ENCODE measurements at places on chromosomes 3 and 15.

DNA sequence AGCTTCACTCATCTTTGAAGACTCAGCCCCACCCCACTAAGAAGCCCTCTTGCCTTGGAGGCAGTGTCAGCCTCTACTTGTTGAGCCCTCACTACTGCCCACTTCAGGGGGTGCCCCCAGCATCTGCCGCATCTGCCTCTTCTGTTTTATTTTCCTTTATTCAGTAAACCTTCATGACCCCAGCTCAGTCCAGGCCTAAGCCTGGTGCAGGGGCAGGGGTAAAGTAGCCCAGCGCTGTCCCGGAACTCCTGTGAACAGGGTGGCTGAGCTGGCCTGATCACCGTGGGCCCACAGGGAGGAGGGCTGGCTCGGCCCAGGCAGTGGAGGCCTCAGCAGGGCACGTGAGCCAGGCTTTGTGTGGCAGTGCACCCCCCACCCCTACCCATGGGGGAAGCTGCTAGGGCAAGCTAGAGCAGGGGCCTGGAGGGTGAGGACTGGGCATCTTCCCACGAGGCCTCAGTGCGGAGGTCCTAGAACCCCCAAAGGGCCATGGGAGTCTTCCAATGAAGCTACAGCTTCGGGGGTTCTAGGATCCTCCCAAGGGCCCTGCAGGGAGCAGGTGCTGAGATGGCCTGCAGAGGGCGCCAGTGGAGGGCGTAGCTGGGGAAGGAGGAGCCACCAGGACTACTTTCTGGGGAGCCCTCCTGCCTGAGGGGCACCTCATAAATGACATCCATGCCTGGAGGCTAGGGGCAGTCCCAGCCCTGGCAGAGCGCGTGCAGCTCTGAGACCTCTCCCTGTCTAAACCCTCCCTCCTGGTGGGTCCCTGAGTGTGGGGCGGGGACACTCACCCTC lies 36.0 kb downstream of the TSPAN3 start:
- DNase-seq: no peak

GRCh38 chr3:26719134-26719533 lies 96.6 kb downstream of the LRRC3B start:
- DNase-seq: no peak

DNA sequence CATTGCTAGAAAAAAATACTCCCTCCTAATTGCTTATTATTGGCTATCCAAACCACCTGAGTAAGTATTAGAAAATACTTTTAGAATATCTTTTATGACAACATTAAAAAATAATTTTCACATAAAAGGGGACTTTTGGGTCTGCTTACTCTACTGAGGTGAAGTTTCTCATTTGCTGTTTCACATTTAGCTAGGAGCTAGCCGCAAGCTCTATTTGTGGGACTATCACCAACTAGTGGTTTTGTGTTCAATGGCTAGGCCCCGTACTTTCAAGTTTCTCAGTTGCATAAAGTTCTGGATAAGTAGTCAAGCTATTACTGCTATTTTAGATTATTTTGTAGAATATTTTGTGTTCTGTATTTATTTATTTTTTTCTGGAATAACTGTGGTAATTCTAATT lies 244.2 kb upstream of the SLITRK3 start:
- no peak for DNase-seq

GRCh38 chr3:61420136-61420759 lies 141.1 kb upstream of the PTPRG start:
- no peak for DNase-seq

DNA sequence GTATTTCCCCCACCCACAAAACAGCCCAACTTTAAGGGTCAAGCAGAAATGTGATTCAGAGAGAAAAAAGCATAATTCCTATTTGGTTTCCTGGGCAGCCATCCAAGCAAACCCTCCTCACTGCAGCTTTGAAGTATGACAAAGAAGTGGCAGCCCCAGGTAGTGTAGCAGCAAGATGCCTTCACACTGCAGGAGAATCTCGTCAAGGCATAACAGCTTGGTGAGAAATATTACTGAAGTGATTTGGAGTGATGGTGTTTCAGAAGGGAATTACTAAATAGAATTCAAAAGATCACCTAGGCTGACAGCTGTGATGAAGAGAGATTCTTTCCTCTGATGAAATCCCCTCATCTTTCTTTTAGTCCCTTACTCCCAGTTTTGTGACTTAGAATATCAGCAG lies 173.9 kb downstream of the PYDC2 start:
- DNase-seq: no peak

DNA sequence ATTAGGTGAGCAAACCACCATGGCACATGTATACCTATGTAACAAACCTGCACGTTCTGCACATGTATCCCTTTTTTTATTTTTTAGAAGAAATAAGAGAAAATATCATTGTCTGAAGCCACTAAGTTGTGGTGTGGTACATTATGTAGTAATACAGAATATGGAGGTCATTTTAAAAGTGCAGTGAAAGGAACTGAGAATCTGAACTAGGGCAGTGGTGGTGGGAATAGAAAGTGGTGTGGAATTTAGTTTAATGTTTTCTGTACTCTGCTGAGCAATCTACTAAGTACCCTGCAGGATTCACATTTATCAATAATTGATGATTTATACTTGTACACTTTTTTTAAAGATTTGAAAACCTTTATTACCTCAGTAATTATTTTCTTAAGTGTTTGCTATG lies 283.5 kb downstream of the CHL1 start:
- DNase-seq: no peak

- DNase-seq: no peak
These were observed 225.9 kb downstream of the ITPR1 start for GRCh38 chr3:4719046-4719501.

- DNase-seq: no peak
These were observed 51.1 kb downstream of the SYNM start for GRCh38 chr15:99155961-99156443.

- no peak for DNase-seq
These were observed 26.6 kb upstream of the KY start for GRCh38 chr3:134677196-134677986.

GRCh38 chr3:31103181-31103580 lies 208.7 kb upstream of the GADL1 start:
- no peak for DNase-seq

DNA sequence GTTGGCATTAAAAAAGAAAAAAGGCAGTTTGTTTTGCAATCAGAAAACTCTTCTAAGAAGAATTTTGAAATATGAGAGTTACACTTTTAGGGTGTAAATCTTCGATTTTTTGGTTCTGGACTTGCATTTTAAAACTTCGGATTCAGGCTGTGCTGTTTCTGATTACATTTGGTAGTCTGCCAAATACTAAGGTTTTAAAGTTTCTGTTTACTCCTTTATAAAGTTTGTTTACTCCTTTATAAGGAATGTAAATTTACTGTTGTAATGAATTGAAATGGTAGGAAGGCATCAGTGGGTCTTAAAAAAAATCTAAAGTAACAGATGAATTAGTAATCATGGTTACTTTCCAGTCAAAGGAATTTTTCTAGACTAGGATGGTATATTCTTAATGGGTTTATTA lies 14.1 kb downstream of the FXR1 start:
- no peak for DNase-seq

- DNase-seq: no peak
These were observed 731 bp downstream of the ZNF710 start for GRCh38 chr15:90001683-90002427.

GRCh38 chr3:8557298-8557697 lies 55.7 kb downstream of the LMCD1 start:
- no peak for DNase-seq

- no peak for DNase-seq
These were observed 3.8 kb downstream of the USP3 start for GRCh38 chr15:63507878-63508818.

- DNase-seq: no peak
These were observed 33.2 kb downstream of the RAB27A start for GRCh38 chr15:55256281-55257011.

- DNase-seq: no peak
These were observed 4.3 kb downstream of the ATP6V1A start for GRCh38 chr3:113751141-113751540.

- no peak for DNase-seq
These were observed 239.3 kb downstream of the CPNE4 start for GRCh38 chr3:131795390-131796090.

DNA sequence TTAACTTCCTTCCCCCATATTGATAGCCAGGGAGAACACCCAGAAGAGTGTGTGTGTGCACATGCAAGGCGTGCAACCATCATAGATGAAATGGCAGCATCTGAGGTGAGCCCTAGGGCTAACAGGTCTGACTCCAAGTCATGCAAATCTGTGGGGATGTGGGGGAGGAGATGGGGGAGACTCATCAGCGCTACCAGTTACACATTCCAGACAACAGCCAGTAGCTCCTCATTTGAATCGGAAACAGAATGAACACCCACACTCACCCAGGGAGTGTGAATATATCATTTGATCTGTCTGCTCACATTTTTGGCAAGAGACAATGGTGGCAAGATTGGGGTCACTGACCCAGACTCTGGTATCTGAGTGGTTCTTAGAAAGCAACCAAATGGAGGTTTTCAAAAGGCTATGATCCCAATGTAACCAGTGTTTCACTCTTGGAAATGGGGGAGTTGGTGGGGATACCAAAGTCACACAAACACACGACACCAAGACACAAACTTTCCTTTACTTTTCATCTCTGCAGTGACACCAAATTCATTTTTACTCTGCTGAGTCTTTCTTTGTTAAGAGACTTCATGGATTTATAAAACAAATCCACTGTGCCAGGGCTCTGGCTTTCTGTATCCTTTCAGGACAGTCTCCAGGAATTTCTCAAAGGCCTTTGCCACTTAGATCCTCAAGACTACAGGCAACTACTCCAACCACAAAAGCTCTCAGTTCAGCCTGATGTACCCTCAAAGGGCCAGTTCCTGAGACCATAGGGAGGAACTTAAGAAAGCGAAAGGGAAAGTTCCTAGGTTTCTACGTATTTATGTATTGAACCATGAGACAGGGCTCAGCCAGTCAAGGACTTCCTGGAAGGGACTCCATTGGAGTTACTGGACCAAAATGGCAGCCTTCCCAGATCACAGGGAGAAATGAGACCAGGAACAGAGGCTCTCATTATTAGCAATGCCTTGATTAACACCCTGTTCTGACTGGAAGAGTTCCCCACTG lies 2.2 kb downstream of the CDCP1 start:
- no peak for DNase-seq

GRCh38 chr15:79314186-79314585 lies 3.3 kb downstream of the TMED3 start:
- no peak for DNase-seq

DNA sequence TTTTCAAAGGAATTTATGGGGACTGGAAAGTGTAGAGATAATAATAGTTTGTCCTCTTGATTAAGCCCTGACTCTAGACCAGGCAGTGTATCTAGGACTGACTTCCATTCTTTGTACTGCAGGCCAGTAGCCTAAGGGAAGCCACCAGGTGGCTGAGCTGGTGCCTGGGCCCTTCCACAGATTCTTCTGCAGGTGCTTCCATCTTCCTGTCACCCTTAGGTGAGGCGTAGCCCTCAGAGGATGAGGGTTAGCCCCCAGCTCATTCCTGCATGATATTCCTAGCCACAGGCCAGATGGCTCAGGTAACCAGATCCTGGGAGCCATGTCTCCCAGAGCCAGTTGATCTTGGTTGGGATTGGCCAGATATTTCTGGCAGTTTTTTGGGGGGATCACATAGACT lies 169.0 kb upstream of the IL12A start:
- no peak for DNase-seq

- DNase-seq: no peak
These were observed 743.3 kb upstream of the BCHE start for GRCh38 chr3:166580561-166580960.

- no peak for DNase-seq
These were observed 22.7 kb downstream of the BOC start for GRCh38 chr3:113234028-113234427.

DNA sequence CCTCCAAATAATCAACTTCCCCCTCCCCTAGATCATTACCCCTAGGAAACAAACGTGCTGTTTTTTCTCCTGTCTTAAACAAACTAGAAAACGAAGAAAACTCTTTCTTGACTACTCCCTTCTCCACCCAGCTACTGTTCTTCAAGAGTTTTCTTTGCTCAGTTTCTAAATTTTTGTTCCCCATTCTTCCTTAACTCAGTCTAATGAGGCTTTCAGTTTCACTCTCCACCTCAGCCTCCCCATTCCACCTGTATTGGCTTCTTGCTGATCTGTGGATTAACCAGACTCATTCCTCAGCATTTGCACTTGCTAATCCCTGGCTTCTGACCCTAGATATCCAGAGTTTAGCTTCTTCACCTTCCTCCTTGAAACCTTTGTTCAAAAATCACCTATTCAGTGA lies 26.8 kb downstream of the SERPINI1 start:
- DNase-seq: no peak

- no peak for DNase-seq
These were observed 37.4 kb upstream of the SNRPN start for GRCh38 chr15:24917431-24917830.

- DNase-seq: no peak
These were observed 193.7 kb downstream of the TIGIT start for GRCh38 chr3:114487502-114487901.

GRCh38 chr3:185363662-185364203 lies 797 bp downstream of the MAP3K13 start:
- no peak for DNase-seq

DNA sequence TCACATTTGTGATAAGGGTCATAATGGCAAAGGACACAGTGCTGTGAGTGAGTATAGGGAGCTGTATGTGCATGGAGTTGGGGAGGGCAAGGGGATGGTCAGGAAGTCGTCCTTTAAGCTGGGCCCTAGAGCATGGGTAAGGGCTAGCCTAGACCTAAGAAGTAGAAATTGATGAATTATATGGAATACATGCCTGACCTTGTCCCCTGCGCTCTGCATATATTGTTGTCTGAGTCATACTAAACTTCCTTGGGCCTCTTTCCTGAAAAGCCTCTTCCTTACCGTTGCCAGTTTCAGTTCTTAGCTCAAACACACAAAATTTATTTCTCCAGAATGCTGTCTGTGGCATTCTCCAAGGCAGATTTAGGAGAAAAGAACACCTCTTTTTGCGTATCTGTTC lies 4.6 kb downstream of the SNRK start:
- DNase-seq: no peak

DNA sequence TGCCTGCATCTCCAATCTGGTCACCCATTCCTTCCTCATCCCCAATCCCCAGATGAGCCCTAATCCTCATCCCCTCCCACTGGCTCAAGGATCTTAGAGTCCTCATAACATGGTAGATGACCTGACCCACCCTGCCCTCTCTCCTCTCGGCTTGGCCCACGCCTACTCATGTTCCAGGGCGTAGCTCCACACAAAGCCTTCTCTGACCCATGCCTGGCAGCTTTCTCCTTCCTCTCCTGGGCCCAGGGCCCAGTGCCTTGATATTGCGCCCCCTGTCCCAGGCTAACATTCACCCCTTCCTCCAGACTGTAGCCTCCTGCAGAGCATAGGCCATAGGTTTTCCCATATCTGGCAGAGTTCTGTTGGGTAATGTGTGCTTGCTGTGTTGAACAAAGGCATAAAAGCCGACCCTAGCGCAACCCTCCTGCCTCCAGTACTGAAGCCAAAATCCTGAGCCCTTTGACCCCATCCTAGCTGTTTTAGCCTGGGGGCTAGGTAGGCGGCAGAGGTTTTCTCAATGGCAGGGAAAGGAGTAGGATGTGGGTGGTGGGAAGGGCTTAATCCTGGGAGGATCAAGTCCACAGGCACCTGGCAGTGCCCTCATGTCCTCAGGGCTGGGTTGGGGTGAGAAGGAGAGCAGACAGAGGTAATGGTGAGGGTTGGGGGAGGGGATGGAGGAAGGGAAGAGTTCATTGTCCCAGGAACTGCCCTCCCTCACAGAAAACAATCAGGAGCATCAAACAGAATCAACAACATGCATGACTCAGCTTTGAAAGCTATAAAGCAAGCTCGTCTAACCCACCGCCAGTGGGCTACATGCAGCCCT lies 35.5 kb downstream of the MESD start:
- no peak for DNase-seq

GRCh38 chr3:123914829-123915228 lies 30.7 kb upstream of the MYLK start:
- no peak for DNase-seq

- DNase-seq: no peak
These were observed 26.1 kb downstream of the SEC61A1 start for GRCh38 chr3:128078322-128078721.

Data from NCI-H1694 (cell line).